Skin of body (tissue), 3 donors: ENCODE measurements at places on chromosomes 3 and 15. TPM values are rescaled to one million over a fixed set of nuclear protein-coding genes. Genes with fewer than 3 reads are reported as not detected.

Gene FBXO40
- total RNA-seq, result 0.59 TPM

Gene BCL2A1
- total RNA-seq, result 8.2 TPM

Gene MON1A
- 3.1 TPM for total RNA-seq

Gene CAMKV
- total RNA-seq, result 0.89 TPM

Gene MEGF11
- 0.30 TPM for total RNA-seq

Gene ECE2
- not detected for total RNA-seq

Gene GOLGA6B
- total RNA-seq, result 0.10 TPM

Gene RASGRF1
- 0.30 TPM for total RNA-seq

Gene IDH2
- 77.6 TPM for total RNA-seq

Gene ARPIN
- total RNA-seq, result 14.2 TPM

Gene NOX5
- total RNA-seq, result 0.39 TPM

Gene SCAANT1
- not detected for total RNA-seq

Gene CCR9
- total RNA-seq, result not detected

Gene PLSCR5
- total RNA-seq, result not detected

Gene SLC28A2
- total RNA-seq, result not detected

Gene STRC
- 0.59 TPM for total RNA-seq

Gene ALDH1L1
- total RNA-seq, result 8.8 TPM

Gene ESYT3
- 7.9 TPM for total RNA-seq

Gene DUOXA2
- total RNA-seq, result not detected

Gene RBP2
- total RNA-seq, result not detected

Gene CPLX3
- 0.20 TPM for total RNA-seq

Gene RBSN
- total RNA-seq, result 26.0 TPM

Gene PRR20G
- not detected for total RNA-seq

Gene GALNT15
- 2.5 TPM for total RNA-seq

Gene PLCH1
- total RNA-seq, result 2.0 TPM

Gene LYZL4
- not detected for total RNA-seq

Gene LMAN1L
- 0.20 TPM for total RNA-seq

Gene RASL12
- 12.5 TPM for total RNA-seq

Gene TMCO5A
- total RNA-seq, result not detected

Gene DPPA2
- total RNA-seq, result not detected

Gene SH2D7
- not detected for total RNA-seq

Gene KCNH8
- total RNA-seq, result 2.0 TPM

Gene LRRC49
- 11.4 TPM for total RNA-seq

Gene RPL15
- total RNA-seq, result 2,171 TPM

Gene CYB561D2
- total RNA-seq, result 12.2 TPM

Gene A4GNT
- not detected for total RNA-seq

Gene RTP1
- not detected for total RNA-seq

Gene ROPN1B
- 2.0 TPM for total RNA-seq
